ENCODE measurements at places on chromosomes 2 and 18.

GRCh38 chr18:79581911-79582310 lies 97.7 kb upstream of the CTDP1 start:
- DNase-seq = no peak

DNA sequence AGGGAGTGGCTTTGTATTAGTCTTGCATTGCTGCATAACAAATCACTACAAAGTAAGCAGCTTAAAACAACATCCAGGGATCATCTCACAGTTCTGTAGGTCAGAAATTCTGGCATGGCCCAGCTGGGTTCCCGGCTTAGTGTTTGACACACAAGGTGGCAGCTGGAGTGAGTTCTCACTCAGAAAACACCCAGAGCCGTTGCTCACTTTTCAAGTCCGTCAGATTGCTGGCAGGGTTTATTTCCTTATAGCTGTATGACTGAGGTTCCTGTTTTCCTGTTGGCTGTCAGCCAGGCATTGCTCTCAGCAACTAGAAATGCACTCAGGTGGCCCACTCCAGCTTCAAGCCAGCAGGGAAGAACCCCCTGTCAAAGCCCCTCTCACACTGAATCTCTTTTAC lies 324.1 kb downstream of the CCDC178 start:
- DNase-seq = peak; percentile 27

- DNase-seq = no peak
These were observed 92.7 kb downstream of the PIK3C3 start for GRCh38 chr18:42047721-42048120.

- no peak for DNase-seq
These were observed 86.8 kb downstream of the MAIP1 start for GRCh38 chr2:200042102-200042735.

DNA sequence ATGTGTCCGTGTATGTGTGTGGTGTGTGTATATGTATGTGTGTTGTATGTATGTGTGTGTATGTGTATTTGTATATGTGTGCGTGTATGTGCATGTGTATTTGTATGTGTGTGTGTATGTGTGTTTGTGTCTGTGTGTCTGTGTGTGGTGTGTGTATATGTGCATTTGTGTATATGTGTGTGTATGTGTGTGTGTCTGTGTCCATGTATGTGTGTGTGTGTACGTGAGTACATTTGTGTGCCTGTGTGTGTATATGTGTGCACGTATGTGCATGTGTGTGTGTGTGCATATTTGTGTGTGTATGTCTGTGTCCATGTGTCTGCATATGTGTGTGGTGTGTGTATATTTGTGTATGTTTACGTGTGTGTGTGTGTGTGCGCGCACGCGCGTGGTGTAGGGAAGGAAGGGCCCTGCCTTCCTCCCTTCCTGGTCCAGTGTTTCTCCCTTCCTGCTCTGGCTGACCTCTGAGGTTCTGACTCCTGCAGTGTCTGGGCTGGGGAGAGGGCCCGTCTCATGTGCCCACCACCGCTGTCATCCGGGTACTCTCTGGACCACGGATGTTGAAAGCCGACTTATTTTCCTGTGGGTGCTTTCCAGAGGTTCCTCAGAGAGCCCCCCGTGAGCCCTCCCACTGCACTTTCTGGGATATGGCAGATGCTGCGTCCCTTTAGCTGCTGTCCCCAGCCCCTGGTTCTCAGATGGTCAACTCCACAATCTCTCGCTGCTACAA lies 209.5 kb downstream of the DYSF start:
- no peak for DNase-seq

- DNase-seq = no peak
These were observed 222.9 kb downstream of the NDUFA10 start for GRCh38 chr2:239802185-239802649.

GRCh38 chr2:114083717-114084387 lies 194.0 kb downstream of the ACTR3 start:
- no peak for DNase-seq

GRCh38 chr2:1727796-1728474 lies 16.4 kb downstream of the PXDN start:
- DNase-seq = no peak

GRCh38 chr2:183998041-183998796 lies 600.1 kb upstream of the ZNF804A start:
- DNase-seq = no peak

- no peak for DNase-seq
These were observed at the start of gene CYP27C1 for GRCh38 chr2:127220102-127220767. TSS of gene CYP27C1 (minus strand) at chr2:127220299. CDS start at chr2:127220270, 29 bp downstream.

GRCh38 chr2:205463466-205464025 lies 218.8 kb upstream of the NRP2 start:
- no peak for DNase-seq

- DNase-seq = no peak
These were observed 27.6 kb upstream of the SLC40A1 start for GRCh38 chr2:189608170-189608569.

GRCh38 chr2:233817995-233818638 lies 36.2 kb downstream of the HJURP start:
- DNase-seq = no peak
